ENCODE measurements at places on chromosomes 1 and 21.

DNA sequence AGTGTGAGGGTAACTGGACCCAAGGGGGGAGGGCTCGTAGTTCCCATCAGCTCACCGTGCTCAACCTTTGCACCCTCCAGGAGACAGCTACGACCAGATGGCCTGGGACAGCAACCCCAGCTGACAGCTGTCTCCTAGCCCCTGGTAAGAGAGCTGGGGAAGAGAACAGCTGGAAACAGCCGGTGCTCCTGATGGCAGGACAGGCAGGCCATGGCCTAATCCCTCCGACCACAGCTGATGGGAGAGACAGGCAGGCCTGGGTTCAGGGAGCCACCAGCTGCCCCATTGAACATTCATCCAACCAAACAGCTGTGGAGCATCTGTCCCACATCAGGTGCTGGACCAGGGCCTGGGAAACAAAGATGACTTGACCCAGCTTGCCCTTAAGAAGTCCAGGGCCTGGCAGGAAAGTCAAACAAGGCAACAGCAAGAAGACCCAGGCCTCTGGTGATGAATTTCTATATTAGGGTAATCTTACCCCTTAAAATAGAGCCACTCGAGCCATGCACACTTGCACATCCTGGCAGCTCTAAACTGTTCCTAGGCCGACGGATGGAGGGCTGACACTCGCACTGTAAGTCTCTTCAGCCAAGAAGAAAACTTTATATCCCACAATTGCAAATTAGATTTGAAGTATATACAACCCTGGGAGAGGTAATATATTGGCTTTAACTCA, 12.2 kb downstream of the OLFML2B start:
- DNase-seq, result no peak

GRCh38 chr1:46687093-46687659, 15.5 kb downstream of the TEX38 start:
- peak; percentile 61 for DNase-seq

GRCh38 chr1:41328780-41329640, 32.2 kb upstream of the FOXO6 start:
- DNase-seq, result no peak

DNA sequence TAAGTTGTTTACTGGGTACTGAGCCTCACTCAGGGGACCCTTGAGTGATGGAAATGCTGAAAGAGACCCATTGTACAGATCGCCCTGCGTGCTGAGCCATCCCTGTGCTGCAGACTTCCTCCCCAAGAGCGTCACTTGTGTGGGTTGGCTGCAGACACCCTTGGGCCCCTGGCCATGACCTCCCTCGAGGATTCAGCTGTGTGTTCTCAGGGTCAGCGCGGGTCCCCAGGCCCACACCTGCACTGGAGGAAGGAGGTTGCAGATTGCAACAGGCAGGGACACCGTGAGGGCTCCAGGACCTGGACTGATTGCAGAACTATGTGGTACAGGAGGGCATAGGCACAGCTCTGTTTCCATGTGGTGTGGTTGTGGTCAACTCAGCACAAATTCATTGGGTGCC, 4.4 kb downstream of the SNAP47 start:
- DNase-seq, result no peak

DNA sequence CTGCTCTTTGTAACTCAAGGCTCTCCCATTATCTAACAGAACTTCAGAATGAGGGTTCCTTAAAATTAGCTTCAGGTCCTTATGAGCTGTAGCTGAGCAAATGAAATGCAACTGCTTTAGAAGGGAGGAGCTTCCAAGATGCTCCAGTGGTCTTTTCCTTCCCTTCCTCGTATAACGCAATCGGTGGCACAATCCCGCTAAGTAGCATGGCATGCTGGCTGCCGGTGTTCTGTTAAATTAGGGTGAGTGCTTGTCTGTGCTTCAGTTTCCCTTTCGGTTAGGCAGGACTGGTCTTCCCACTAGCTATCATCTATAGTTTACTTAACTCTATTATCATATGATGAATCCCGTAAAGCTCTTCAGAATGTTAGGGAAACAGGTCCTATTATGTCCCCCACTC, 917 bp downstream of the KIAA0040 start:
- DNase-seq, result no peak

DNA sequence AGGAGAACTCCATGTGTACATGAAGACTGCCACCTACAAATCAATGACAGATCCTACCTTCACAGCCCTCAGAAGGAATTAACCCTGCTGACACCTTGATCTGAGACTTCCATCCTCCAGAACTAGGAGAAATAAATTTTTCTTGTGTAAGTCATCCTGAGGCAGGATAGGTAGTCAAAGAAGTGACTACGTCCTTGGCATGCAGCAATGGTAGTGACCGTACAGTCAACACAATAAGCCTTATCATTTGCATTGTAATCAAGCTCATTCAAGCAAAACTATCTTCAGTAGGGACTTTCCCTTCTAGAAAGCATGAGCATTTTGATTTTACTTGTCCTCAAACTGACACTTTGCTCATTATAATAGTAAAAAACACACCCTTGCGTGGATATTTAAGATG, 64.0 kb upstream of the KCNK1 start:
- DNase-seq, result no peak

DNA sequence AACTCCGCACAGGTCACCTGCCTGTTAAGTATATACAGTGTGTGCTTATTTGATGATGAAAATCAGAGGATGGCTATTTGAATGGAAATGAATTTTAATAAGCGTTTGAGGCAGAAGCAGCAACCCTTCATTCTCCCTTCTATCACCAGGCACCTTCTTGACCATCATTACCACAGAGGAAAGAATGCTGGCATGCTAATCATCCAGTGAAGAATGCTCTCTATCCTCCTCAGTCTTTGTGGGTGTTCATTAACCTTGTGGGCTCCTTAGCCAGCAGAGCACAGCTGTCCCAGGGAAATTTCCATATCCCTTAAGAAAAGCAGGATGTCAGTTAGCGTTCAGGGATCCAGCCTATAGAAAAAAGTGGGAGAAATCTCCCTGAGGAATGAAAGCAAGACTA, 428.0 kb upstream of the CAMK1G start:
- DNase-seq, result no peak

GRCh38 chr1:214335567-214335966, 54.6 kb downstream of the SMYD2 start:
- DNase-seq, result no peak

GRCh38 chr1:157566484-157567300, 14.4 kb upstream of the FCRL5 start:
- no peak for DNase-seq

DNA sequence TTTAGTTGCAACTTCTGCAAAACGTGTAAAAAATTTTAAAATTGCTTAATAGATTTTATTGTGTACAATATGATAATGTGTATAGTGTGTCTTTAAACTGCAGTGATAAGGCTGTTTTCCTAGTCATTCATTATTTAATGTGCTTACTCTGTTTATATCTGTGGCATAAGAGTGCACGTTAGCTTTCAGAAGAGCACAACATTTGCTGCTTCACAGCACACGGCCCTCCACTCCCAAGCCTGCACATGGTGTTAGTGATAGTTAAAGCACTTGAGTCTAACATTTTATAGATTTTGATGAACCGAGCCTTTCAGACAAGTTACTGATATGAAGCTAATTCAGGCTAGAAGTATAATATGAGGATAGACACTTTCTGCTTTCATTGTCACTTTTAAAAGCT, 120.6 kb downstream of the ADGRL2 start:
- no peak for DNase-seq

GRCh38 chr1:18154430-18155194, 47.0 kb downstream of the IGSF21 start:
- DNase-seq, result no peak

GRCh38 chr1:31788825-31789256, 24.7 kb upstream of the ADGRB2 start:
- DNase-seq, result peak; percentile 39

DNA sequence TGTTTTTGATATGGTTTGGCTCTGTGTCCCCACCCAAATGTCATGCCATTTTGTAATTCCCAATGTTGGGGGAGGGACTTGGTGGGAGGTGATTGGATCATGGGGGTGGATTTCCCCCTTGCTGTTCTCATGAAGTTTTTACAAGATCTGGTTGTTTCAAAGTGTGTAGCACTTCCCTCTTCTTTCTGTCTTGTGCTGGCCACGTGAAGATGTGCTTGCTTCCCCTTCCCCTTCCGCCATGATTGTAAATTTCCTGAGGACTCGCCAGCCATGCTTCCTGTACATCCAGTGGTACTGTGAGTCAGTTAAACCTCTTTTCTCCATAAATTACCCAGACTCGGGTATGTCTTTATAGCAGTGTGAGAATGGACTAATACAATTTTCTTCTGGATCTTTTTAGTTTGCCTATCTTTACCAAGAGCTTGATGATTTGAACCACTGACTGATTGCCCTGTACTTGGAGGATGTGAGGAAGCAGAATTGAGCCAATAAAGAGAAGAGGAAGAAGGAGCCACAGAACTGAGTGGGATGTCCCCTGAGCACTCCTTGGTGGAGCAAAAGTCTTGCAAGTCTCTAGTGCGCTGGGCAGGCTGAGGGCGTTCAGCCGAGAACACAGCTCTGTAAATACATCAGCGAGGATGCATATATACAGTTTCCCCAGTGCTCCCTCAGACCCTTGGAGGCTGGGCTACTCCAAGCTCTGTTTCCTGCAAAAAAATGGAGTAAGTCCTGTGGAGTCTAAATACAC, 102.6 kb downstream of the CYYR1 start:
- DNase-seq, result no peak

Data from AG09309 (cell line).